Left ventricle myocardium inferior (tissue), 1 donor: ENCODE measurements at places on chromosomes 7 and 10. TPM values are rescaled to one million over a fixed set of nuclear protein-coding genes. Genes with fewer than 3 reads are reported as not detected.

DNA sequence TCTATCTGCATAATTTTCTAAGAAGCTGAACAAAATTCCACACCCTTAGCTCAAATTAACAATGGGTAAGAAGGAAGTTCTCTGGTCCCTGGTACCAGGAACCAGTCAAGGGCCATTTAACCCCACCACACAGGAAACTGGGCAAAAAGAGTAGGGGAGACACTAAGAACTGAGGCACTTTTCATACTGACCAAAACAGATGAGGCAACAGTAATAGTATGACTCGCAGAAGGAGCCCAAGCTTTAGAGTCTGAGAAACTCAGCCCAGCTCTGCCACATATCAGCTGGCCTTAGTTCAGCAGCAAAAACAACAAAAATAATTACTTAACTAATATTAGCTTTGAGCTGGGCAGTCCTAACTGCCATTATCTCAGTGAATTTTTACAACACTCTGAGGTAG, 221.2 kb downstream of the FAM107B start:
- DNase-seq: no peak

- DNase-seq: no peak
These were observed 76.9 kb downstream of the SNX10 start for GRCh38 chr7:26368542-26368941.

DNA sequence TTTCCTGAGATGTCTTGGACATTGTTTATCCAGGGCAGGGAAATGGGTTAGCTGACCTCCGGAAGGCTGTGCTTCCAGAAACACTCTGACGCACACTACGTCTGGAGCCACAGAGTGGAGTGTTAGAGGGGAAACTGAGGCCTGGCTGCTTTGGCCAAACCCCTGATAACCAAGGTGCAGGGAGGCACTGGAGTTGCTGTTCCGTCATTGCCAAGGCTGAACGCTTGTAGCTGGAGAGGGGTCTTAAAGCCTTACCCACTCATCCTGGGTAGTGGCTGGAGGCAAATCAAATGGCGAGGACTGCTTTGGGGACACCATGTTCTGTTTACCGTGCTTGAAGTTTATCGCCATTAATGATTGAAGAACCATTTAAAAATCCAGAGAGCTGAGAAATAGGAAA, 604.1 kb upstream of the FOXK1 start:
- DNase-seq: no peak

GRCh38 chr7:36037121-36037662, 115.9 kb upstream of the EEPD1 start:
- peak; percentile 50 for DNase-seq

DNA sequence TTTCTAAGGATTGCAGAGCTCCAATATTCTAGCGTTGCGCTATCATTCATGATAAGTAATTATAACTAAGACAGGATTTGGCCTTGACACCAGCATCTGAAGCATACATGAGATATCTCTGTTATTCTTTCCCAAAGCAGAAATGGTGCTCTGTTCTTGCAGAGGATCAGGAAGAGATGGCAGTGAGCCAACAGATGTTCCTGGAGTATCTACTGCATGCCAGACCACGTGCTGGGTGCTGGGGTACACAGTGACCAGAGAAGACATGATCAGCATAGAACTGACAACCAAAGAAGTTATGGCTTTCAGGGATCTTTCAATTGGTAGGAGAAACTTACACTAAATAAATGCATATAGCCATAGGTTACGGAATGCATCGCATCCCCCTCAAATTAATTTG, 63.7 kb upstream of the PLXNA4 start:
- no peak for DNase-seq

GRCh38 chr7:140512317-140513000, 33.2 kb upstream of the MKRN1 start:
- DNase-seq: peak; percentile 48

Gene C10orf62
- 1.5 TPM for total RNA-seq

Gene MEST
- total RNA-seq: 4.9 TPM

Gene MMP21
- not detected for total RNA-seq

Gene HILPDA
- 7.9 TPM for total RNA-seq
